ENCODE measurements at places on chromosomes 12 and 14.

- DNase-seq = peak; percentile 15
Measured at GRCh38 chr14:63296060-63296563, 22.6 kb downstream of the GPHB5 start.

DNA sequence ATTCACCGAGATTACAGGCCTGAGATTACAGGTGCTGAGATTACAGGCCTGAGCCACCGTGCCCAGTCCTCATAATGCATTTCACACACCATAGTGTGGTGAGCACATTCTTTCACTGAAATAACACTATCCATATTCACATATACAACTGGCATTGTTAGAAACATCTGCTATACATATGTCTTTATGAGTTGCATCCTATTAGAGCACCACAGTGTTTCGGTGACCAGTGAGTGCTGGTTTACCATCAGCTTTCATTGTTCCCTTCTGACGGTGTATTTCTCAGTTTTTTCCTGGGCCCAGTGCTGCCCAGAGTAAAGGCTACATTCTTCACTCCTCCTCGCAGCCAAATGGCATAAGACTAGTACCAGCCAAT, 96.2 kb upstream of the FGD4 start:
- no peak for DNase-seq

GRCh38 chr12:8032242-8033152, at the start of gene FOXJ2:
Gene FOXJ2 (plus strand): TSS chr12:8032716. CDS start chr12:8039833, 7,117 bp downstream.
- peak; percentile 73 for DNase-seq

- peak; percentile 63 for DNase-seq
Measured at GRCh38 chr14:66662374-66662773, 154.4 kb downstream of the GPHN start.

- no peak for DNase-seq
Measured at GRCh38 chr12:53425515-53426150, 2.0 kb downstream of the AMHR2 start.

DNA sequence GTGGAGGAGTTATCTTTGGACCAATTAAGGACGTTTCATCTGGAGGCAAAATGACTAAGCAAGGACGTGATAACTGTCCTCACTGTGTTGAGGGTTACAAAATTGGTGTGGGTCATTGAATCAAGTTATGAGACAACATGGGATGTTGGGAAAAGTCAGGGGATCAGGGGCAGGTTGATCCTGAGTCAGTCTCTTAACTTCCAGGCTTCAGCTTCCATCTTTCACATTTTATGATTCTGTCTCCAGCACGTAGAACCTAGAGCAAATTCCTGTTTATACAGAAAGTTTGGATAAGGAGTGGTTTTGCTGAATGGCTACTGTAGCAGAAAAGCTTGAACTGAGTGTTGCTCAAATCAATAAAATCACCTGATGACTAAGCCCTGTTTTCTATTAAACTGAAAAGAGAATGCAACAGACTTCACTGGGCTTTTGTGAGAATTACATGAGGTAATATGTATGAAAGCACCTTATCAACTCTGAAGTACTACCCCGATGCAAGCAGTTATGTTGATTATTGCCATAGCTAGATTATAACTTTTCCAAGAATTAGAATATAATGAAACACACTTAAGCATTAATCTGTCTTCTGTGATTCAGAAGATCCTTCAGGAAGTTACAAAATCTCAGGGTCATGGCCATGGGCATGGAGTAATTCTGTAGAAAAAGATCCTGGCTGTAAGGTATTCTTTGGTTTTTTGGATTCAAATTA, 184.8 kb downstream of the ETV6 start:
- peak; percentile 39 for DNase-seq

DNA sequence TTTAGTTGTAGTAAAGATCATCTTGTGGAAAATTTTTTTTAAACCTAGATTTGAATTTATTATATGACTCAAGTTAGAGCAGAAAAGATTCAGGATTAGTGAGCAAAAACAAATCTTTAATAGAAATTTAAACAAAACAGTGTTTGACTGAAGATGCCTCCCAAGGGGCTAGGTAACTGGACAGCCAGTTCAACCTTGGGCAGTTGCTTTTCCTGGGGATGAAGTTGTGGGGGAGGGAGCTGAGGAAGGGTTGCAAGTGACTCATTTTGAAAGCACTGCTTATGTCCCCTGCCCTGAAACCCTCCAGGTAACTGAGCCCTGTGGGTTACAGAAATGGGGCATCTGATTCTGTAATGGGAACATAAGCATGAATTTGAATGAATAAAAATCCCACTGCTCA, 13.1 kb downstream of the CFAP54 start:
- no peak for DNase-seq

DNA sequence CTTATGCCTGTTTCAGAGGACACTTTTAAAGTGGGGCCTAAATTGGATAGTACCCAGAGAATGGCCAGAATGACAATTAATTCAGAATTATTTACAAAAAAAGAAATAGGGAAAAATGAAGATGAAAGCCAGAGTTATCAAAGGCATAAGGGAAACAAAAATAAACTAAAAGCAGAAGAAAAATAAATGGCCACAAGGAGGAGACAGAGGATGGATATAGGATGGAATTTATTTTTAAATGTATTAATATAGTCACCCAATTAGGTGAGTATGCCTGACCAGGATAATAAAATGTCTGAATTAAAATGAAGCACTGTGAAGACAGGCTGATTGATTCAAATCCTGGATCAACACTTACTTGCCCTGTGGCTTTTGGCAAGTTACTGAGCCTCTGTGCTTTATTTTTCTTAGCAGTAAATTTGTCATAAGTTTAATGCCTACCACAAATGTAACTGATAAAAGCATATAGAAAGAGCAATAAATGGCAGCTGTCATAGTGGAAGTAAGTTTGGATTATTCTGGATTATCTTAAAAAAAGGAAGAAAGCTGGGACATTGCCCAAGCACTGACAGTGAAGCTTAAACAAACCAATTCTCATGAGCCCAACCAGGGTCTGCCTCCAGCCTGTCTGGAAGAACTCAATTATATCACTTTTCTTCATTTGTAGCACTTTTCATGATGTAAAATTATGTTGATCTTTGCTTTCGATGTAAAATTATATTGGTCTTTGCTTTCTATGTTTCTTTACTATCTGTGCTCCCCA, 3.5 kb downstream of the CLEC9A start:
- peak; percentile 51 for DNase-seq

DNA sequence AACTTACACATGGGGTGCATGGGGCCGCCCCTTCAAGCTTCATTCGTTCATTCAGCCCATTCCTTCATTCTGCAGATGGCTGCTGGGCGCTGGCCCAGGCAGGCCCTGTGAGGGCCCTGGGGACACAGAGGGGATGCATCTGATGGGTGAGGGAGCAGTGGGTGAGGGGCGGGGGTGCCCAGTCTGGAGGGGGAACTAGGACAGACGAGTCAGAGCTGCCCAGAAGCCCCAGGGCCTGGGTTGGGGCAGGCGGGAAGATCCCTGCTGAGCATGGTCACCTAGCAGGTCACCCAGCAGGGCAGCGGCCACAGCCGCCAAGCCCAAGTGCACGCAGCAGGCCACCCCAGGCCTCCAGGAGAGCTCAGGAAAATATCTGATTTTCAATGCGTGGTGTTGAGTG, 14.1 kb downstream of the TRMT61A start:
- DNase-seq = no peak

DNA sequence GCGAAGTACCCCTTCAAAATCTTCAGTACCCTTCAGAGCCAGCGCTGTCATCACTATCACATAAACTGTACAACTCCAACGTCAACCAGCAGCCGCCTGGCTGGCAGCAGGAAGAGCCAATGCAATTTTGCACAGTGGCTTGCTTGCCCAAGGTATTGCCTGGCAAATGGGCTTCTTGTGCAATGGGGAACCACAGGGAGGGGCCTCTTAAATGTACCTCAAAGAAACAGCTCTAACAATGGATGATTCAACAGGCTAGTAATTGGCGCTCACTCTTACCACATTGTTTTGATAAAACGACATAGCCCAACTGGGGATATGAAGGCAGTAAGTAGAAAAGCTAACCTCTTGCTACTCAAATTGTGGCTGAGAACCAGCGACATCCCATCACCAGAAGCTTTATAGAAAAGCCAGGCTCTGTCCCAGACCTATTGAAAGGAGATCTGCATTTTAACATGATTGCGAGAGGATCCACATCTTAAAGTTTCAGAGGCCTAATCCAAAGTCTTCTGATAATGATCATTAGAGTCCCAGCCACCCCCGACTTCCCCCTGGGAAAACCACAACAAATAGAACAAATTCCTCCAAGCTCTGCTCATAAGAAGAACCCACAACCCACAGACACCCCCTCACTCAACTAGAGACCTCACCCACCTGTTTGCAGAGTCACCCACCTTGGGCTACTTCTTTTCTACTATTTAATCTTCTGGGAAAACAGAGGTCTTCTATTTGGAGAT, 125.3 kb upstream of the HIF1A start:
- DNase-seq = peak; percentile 75

DNA sequence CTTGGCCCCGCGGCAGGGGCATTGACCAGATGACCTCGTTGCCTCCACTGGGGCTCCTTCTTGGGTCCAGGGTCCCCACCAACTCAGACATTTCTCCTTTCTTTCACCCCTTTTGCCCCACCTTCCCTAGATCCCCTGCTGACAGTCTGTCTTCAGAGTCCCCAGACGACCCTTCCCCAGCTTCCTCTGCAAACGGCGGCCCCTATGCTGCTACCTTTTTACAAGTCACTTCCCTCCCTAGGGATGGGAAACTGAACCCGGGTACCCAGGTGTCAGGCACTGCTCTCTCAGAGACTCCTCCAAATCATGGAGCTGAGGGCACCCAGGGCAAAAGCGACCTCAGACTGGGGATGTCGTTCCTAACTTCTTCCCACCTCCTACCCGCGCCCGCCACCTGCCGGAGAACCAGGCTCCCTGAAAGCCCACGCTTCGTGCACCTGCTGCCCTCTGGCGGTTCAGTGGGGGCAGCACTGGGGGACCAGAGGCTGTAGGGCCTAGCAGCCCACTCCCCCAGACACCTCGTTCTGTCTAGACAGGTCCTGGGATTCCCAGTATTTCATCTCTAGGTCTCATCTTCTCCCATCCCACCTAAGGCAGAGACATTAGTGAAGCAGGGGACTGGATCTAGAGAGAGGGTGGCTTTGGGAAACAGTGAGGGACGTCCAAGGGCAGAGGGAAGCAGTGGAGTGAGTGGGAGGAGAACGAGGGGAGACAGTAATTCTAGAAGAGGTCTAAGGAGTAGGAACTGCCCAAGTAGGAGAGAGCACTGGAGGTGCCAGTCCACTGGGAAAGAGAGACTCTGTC, 4.9 kb downstream of the ZNF385A start:
- DNase-seq = peak; percentile 87

GRCh38 chr12:108341356-108341755, 2.2 kb upstream of the CMKLR1 start:
- DNase-seq = no peak

- DNase-seq = no peak
Measured at GRCh38 chr12:130489293-130489692, 151.6 kb downstream of the PIWIL1 start.

GRCh38 chr12:131682510-131682895, 28.4 kb upstream of the SFSWAP start:
- no peak for DNase-seq

DNA sequence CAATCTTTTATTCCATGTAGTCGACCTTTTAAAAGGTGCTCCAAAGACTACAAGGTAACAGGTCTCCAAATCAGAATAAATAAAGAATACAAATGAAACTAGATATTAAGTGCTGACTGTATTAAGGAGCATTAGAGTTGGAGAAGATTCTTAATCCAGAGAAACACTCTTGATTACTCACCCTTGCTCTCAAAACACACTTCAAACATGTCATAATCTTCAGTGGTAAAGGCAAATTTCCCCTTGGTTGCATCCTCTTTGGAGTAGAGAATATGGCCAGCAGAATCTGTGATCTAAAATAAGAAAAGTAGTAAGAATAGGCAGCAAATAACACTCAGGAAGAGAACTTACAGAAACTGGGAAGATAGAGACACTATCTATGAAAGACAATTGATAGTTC, 24.6 kb downstream of the TMED10 start:
- DNase-seq = no peak

GRCh38 chr12:94870511-94870910, 133.0 kb downstream of the NDUFA12 start:
- DNase-seq = no peak

DNA sequence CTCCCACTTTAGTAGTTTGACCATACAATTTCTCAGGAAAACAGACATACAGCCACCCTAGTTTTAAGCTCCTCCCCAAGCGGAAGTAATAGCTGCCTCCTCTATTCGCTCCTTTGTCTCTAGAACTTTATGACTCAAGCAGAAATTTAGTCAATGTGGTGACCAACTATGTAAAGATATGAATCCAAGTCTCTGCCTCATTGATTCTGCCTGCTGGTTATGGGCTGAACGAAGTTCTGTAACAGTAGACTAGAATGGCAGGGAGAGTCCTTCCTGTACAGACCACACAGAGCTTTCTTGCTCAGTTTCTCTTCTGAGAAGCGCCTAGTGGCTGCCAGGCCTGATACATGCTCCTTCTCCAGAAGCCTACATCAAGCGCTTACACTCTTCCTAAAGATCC, 19.1 kb downstream of the KICS2 start:
- DNase-seq = no peak

GRCh38 chr14:32595497-32595896, 266.4 kb downstream of the AKAP6 start:
- no peak for DNase-seq

DNA sequence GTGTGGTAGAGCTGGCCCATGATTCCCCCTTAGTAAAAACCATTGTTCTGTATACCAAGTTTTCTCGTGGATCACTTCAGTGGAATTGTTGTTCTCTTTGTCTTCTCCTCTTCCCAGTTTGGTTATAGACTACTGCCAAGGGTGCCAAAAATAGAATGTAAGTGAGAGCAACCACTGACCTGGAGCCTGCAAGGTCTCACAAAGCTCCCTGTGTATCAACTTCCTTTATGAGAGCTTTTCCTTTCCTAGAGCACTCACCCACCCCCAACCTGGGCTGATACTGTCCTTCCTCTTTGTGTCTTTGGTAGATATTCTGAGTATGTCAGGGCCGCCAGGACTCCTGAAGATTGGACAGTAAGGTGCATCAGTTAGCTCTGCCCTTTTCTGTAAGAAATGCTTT, 101.0 kb downstream of the SCN8A start:
- no peak for DNase-seq

GRCh38 chr14:21449899-21450216, 6.1 kb downstream of the CHD8 start:
- DNase-seq = no peak

DNA sequence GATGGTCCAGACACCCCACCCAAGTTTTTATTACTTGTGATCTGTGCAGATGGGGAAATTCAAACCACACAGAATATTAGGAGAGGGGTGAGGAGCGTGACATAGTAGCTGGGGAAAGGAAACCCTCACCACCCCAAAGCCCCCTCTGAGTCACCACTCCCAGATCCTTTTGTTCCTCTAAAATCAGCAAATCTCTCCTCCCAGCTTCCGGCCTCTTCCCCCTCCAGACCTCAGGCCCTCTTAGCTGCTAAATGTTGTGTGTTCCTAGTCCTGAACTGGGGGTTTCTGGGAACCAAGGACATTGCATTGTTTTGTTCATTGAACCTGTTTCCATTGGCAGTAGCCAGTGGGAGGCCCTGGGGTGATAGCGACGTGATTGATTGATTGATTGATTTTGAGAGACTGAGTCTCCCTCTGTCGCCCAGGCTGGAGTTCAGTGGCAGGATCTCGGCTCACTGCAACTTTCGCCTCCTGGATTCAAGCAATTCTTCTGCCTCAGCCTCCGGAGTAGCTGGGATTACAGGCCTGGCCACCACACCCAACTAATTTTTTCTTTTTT, 5.9 kb upstream of the ORAI1 start:
- no peak for DNase-seq
